ENCODE measurements at places on chromosomes 16 and 17.

GRCh38 chr16:11379420-11379819 is 34.2 kb downstream of the RMI2 start:
- DNase-seq: peak; percentile 92

DNA sequence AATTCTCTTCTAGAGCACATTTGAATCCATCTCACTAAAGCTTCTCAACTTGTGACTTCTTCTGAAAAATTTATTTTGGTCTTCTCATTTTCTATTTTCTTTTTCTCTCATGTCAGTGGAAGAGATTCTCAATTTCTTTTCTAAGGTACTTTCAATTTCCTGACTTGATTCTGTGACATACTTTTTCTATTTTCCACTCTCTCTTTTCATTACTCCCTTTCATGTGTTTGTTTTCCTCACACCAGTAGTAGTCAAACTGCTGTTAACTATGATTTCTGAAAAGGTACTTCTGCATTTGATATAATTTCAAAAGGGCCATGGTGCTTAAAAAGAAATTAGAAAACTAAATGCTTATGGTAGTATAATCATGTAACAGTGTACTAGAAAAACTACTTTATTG is 41.9 kb downstream of the NFAT5 start:
- DNase-seq: no peak

DNA sequence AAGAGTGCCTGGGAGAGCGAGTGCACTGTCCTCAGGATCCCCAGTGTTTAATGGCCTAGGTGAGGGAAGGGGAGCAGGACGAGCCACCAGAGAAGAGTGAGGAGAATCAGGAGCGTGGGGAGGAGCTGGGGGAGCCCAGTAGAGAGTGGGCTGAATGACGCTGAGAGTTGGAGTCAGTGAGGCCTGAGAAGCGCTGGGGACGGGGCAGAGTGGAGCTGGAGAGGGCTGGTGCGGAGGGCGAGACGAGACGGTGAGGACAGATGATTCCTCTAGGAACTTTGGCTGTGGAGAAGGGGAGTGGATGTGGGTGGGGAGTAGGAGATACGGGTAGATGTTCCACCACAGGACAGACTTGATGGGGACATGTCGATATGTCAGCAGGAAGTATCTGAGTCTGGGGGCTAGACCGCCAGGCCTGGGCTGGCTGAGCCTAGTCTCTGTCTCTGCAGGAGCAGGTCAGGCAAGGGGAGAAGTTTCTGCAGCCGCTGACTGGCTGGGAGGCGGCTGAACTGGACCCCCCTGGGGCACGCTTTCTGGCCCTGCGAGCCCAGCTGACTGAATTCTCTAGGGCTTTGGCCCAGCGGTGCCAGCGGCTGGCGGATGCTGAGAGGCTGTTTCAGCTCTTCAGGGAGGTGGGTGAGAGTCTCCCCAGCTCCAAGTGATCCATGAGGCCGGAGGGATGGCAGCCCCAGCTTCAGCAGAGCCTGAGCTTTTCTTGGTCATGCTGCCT is 4.7 kb downstream of the PLEKHG4 start:
- no peak for DNase-seq

DNA sequence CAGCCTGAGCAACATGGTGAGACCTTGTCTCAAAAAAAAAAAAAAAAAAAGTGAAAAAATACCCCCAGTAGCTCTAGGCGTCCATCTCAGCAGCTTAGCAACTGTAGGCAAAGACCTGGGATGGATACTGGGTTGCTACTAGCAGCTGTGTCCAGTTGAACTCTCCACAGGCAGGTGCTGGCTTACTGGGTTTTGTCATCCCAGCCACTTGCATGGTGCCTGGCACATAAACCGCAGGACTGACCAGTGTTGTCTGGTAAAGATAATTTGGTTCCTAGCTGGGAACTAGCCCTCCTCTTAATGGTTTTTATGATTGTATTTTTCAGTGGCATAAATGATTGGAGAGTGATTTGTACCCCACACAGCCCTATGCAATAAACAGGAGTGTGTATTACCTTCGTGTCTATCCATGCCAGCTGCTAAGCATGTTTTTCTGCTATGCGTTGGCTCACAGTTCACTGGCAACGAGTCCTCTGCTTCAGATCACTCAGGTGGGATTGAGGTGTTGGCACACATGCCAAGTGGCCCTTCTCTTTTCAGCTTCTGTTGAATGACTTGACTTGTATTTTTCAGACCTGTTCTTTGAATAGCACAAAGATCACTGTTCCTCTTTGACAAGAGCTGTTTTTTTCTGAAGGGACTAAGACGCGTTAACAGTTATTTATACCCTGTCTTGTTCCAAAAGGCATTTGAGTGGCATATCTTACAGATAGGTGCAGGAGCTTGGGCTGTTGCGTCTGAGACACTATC is 352.9 kb downstream of the SNX29 start:
- DNase-seq: no peak

DNA sequence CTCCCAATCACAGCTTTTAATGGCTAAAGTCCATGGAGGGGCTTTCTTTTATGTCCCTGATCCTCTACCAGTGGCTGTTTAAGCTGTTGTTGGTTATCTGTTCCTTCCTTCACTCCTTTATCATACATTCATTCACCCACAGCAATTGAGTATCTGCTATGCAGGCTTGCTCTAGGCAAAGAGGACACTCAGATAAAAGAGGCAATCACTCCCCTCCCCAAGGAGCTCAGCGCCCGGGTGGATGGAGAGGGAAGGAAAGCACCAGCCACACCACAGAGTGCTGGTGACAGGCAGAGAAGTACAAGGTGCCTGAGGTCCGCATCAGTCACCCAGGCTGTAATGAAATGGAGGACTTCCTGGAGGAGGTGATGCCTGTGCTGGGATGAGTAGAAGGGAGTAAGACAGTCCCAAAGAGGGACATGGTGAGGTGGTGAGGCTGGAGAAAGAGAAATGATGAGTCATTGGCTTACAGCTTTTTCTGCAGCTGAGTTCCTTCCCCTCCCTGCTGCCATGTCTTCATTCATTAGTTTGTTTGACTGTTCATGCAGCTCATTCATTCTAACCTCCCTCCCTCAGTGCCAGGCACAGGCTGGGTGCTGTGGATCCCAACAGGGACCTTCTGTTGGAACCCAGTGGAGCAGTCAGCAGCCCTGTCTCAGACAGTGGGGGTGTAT is 12.8 kb upstream of the NGFR start:
- DNase-seq: peak; percentile 65

- peak; percentile 17 for DNase-seq
Measured at GRCh38 chr17:45050481-45051059, 862 bp downstream of the DCAKD start.

GRCh38 chr17:27548369-27548768 is 82.6 kb upstream of the LGALS9 start:
- no peak for DNase-seq

GRCh38 chr16:30082545-30083090 is 6.8 kb downstream of the PPP4C start:
- DNase-seq: no peak

GRCh38 chr16:8667492-8667891 is 6.9 kb upstream of the ABAT start:
- DNase-seq: no peak

DNA sequence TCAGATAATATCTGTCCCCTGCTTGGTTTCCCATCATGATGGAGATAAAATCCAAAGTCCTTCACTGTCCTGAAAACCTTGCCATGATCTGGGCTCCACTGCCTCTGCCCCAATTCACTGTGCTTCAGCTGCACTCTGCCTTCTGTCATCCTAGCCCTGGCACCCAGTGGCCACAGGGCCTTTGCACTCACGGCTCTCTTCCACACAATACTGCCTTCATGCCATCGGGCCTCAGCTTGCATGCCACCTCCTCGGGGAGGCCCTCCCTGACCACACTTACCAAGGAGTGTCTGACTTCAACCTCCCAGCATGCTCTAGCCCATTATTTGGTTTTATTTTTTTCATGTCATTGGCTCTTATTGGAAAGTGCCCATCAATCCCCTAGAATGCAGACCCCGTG is 146.1 kb downstream of the C16orf78 start:
- DNase-seq: no peak

DNA sequence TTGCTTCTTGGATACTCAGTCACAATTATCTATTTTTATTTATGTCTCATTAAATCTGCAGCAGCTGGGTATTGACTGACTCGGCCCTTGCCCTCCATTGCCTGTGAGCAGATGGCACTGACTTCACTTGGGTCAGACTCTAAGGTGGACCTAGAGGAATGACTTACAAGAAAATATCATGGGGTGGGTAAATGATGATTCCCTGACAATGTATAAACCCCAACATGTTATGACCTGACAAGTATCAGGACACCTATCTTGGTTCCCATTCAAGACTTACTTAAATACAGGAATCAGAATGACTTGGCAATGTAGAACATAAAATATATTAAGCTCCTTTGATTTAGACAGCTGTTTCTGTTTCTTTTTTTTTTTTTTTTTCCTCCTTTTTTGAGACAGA is 953.5 kb downstream of the CDH11 start:
- no peak for DNase-seq

DNA sequence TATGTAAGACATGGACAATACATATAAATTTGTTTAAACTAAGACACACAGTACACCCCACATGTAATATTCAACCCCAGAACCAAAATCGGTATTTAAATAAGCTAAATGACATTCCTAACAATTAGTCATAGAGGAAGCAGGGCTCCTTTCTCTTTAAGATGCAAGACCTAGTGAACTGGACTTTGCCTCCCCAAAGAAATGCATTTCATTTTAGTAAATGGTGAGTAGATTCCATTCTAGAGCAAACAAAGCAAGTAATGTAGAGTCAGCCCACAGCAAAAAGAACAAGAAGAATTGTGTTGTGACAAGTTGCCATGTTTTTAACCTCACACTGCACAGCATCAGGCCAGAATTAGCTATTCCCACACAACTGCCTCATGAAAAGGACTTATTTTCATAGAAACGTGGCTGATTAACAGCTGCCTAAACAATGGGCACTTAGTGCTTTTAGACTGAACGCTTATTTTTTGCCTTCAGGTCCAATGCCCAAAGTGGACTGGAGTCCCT is 14.4 kb downstream of the DNAJC7 start:
- DNase-seq: no peak

DNA sequence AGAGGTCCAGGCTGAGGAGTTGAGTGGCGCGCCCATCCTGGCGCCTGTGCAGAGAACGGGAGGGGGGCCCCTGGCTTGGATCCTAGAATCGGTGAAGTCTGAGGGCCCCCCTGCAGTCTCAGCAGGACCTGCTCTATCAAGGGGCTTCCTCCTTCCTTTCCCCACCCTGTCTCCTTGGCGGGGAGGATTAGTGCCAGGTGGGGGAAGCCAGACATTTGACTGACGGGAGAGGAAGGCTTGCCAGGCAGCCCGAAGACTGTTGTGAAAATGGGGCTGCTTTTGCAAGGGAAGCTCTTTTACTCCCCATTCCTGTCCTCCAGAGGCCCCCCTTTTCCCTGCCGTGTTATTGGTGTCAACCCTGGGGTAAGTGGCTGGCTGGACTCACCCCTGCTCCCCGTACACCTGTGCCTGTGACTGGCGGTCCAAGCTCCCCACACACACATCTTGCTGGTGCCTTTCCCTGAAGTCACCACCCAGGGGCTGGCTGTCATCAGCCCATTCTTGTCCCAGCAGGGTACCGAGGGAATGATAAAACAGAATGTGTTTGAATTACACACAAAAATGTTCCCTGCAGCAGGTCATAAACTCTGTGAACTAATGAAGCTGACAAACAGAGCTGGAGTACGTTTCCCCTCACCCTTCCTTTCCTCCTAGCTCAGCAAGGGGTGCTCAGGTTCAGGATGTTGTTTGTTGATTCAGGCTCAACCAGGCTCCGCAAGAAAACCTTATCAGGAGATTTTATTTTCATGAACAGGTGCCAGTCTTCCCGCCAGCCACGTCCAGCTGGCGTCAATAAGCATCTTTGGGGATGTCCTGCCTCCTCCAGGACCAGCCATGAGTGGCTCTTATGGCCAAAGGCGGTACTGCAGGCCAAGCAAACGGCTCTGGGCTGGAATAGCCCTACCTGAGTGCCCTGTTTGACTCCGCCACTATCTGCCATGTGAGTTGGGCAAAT is 4.4 kb upstream of the ARMC7 start:
- DNase-seq: peak; percentile 44

DNA sequence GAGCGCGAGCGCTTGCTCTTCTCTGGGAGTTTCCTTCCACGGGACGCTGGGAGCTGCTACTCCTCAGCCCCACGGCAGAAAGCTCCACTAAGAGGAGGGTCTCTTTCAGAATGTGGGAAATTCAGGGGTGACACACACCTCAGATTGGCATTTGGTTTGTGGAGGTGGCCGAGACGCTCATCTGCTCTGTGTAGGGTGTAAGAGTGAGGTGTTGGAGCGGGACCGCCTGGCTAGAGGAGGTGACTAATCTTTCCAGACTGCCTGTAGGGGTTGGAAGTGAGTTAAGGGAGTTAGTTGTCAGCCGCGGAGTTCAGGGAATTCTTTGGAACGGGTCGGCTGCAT is 735 bp downstream of the PSMD11 start:
- DNase-seq: peak; percentile 42

DNA sequence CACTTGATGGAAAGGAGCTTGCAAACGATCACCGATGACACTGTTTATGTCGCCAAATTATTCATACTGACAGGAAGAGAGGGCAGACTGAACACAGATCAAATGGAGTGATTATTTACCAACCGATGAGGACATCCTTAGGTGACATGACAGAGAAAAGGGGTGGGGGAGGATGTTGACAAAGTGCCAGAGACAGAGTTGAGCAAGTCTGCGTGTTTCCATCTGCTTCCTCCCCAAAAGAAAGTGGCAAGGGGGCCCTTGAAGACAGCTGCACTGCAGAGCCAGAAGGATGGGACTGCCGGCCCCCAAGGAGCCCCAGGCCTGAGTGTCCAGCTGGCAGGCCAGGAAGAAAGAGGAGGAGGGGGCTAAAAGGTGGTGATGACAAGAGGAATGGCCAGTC is 191.0 kb upstream of the RPL38 start:
- peak; percentile 6 for DNase-seq

DNA sequence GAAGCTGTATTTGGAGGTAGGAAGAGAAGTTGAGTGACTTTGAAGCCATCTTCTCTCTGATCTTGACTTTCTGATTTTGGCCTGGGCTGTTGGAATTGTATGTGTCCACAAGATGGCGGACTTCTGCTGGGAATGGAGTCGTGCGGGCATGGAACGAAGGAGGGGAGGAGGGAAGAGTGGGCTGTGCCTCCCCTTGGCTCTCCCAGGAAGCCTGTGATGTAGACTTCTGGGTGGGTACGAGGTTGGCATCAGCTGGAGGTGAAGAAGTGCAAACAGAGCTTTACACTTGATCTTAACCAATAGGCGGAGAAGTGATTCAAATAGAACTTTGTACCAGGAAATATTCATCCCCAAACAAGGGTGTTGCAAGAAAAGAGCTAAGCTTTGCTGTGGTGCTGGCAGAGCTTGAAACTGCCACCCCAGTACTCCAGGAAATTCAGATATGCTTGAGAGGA is 7.4 kb upstream of the TMEM220 start:
- peak; percentile 40 for DNase-seq

- DNase-seq: no peak
Measured at GRCh38 chr17:43416998-43417890, 18.5 kb downstream of the ARL4D start.

DNA sequence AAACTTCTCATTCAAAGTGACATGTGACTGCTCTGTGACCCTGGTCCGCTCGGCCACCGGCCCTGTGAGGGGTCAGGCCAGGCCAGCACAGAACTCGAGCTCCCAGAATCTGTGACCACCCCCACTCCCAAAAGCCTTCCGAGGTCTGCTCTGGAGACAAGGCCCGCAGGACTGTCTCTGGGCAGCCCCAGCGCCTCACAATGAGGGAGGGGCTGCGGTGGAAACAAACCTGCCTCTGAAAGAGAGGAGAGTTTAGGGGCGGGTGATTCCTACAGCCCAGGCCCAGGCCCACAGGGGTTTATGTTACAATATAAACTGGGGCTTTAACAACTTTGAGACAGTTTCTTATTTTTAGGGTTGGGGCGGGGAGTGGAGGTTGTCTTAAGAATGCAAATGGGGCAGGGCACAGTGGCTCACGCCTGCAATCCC is 19.9 kb downstream of the IGFBP4 start:
- no peak for DNase-seq

Data from inflammatory macrophage treated with lipopolysaccharide for 4 hours (primary cell).